ENCODE measurements at places on chromosomes 3 and 15.
A peak's percentile ranks its signal among the peaks of the same experiment; 100 is the strongest.

GRCh38 chr3:38578081-38578475, 71.4 kb downstream of the SCN5A start:
- DNase-seq: no peak

DNA sequence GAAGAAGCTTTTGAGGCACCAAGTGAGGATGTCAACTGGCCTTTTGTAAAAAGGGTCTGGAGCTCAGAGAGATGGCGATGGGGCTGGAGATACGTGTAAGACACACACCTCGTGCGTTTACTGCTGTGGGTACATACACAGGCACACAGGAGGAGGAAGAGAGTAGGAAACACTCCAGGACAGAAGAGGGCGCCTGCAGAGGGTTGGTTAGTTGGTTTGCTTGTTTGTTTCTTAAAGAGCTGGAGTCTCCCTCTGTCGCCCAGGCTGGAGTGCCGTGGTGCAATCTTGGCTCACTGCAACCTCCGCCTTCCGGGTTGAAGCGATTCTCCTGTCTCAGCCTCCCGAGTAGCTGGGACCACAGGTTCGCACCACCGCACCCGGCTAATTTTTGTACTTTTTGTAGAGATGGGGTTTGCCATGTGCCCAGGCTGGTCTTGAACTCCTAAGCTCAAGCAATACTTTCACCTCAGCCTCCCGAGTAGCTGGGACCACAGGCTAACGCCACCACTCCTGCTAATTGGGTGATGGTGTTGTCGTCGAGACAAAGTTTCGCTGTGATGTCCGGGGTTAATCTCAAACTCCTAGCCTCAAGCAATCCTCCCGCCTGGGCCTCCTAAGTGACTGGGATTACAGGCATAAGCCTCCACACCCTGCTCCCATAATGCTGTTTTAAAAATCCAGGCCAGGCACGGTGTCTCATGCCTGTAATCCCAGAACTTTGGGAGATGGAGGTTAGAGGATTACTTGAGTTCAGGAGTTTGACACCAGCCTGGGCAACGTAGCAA, 1.3 kb upstream of the PRR20G start:
- no peak for DNase-seq

GRCh38 chr3:126130081-126130855, 46.3 kb upstream of the SLC41A3 start:
- no peak for DNase-seq

DNA sequence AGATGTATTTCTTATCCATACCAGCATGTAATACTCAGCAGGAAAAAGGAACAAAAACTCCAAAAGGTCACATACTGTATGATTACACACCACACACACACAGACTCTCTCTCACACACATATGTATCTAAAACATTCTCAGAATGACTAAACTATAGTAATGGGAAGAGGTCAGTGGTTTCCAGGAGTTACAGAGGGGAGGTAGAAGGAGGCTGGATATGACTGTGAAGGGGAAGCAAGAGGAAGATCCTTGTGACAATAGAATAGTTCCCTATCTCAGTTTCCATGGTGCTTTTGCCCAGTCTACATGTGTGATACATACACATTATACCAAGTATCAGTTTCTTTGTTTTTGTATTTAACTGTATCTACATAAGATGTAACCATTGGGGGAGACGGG, 190.1 kb downstream of the IL5RA start:
- no peak for DNase-seq

GRCh38 chr3:126528419-126528799, 4.5 kb downstream of the CHST13 start:
- no peak for DNase-seq

GRCh38 chr15:89704411-89704810, 13.8 kb downstream of the WDR93 start:
- no peak for DNase-seq

- DNase-seq: no peak
These were observed 14.5 kb upstream of the RBSN start for GRCh38 chr3:15113471-15113870.

DNA sequence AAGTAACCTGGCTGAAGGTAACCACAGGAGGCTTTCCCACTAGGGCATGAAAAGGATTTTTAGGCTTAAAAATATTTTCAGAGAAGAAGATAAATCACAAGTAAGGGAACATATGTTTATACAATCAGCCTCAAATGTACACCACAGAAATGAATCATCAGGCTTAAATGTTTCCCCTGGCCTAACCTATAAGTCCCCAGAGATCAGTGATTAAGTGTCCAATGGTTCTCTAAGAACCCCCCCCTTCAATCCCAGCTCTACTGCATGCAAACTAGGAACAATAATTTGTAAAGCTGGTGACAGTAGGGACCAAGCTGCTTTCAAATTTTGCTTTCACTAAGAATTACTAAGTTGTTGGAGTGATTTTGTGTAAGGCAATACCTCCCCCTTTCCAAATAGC, 431.6 kb upstream of the LMCD1 start:
- no peak for DNase-seq

GRCh38 chr3:100902572-100902971, 90.6 kb downstream of the ABI3BP start:
- no peak for DNase-seq

GRCh38 chr15:71312194-71312708, 197.0 kb downstream of the THSD4 start:
- DNase-seq: no peak

- DNase-seq: no peak
These were observed 23.8 kb upstream of the ZBED2 start for GRCh38 chr3:111618945-111619344.

GRCh38 chr3:71583566-71584393, at the start of gene FOXP1:
TSS of gene FOXP1 (minus strand) at chr3:71583728. CDS start at chr3:71198381, 385,347 bp downstream.
- DNase-seq: peak; percentile 71

DNA sequence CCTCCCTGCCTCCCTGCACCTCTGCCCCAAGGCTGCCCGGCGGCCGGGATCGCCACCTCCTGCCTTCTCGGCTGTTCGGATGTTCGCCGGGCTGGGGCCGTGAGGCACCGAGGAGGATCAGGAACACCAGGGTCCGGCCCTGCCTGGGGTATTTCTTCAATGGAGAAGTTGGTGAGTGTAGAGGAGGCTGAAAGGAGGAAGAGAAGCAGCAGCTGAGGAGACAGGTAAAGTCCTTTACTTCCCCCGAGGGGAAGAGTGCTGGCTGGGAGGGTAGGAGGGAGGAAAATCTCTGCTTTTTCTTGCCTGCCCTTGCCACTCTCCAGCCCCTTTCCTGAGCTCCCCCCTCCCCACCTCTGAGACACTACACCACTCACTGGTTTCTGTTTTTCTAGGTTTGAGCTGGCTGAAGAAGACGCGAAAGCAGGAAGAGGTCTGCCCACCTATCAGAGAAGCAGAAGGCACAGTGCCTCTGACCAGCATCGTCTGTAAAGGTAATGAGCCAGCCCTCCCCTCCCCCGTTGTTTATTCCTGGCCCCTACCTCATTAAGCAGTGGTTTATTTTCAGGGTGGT, 519 bp downstream of the ASB7 start:
- DNase-seq: peak; percentile 56

- no peak for DNase-seq
These were observed 124.1 kb downstream of the TMEM108 start for GRCh38 chr3:133162265-133162664.

GRCh38 chr3:197431346-197431910, 124.3 kb downstream of the BDH1 start:
- DNase-seq: no peak

- DNase-seq: no peak
These were observed 31.8 kb downstream of the P3H2 start for GRCh38 chr3:190088890-190089289.

GRCh38 chr15:75599401-75599800, 20.3 kb upstream of the PTPN9 start:
- DNase-seq: no peak

GRCh38 chr3:37173806-37174205, 576 bp downstream of the LRRFIP2 start:
- no peak for DNase-seq

- no peak for DNase-seq
These were observed 301.0 kb downstream of the CADM2 start for GRCh38 chr3:85259748-85260147.

DNA sequence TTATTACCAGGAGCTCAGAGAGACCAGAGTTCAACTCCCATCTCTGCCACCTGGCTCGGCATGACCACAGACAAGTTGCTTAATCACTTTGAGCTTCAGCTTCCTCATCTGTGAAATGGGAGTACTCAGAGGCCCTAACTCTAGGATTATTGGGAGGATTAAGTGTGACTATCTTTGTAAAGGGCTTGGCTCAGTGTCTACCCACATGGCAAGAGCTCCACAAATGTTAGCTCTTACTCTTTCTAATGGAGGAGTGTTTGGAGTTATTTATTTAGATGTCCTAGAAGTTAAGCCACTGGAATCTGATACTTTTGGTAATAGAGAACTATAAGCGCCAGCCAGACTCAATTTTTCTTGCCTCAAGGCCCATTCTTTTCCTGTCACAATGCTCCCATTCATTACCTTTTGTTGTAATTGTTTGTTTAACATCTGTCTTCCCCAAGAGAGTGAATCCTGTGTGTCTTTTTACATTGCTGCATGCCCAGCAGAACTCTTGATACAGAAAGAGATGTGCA, 12.3 kb upstream of the LMCD1 start:
- no peak for DNase-seq

GRCh38 chr3:195872800-195873199, 35.6 kb downstream of the TNK2 start:
- no peak for DNase-seq

DNA sequence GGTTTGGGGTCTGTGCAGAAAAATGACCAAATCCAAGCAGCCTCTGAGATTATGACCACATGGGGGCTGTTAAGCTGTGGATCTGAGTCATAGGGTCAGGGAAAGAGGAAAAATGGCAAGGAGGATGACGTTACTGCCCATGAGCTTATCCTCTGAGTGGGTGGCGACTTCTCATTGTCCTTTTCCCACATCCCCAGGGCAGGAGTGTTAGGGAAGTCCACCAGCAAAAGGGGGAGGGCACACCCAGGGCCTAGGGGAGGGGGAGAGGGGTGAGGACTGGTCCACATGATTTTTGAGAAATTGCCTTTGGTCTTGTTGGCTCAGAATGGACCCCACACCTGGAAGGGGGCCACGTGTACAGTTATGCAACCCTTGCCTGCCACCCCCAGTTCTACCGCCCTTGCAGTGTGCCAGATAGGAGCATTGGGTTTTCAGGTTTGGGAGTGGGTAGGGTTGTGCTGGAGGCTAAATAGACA, 2.6 kb downstream of the CD276 start:
- DNase-seq: no peak

- DNase-seq: no peak
These were observed 27.6 kb downstream of the PLXNB1 start for GRCh38 chr3:48402281-48402732.

GRCh38 chr3:168104361-168104760, 8.6 kb upstream of the GOLIM4 start:
- no peak for DNase-seq

- no peak for DNase-seq
These were observed 89.6 kb upstream of the TSEN2 start for GRCh38 chr3:12394569-12395271.

DNA sequence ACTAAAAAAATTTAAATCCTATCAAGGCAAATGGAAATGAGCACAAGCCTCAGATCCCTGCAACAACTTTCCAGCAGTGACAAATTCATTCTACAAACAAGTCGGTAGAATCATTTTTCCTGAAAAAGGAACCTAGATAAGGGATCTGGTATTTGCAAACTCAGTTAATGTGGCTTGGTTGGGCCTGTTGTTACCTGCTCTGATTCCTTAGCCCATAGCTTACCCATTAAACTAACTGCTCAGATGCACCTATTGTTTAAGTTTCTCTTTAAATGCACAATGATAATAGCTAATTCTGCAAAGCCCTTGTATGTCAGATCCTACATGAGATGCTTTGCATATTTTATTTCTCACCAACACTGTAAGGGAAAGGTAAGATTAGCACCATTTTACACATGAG, 377.4 kb upstream of the RGMA start:
- DNase-seq: no peak

GRCh38 chr3:59545374-59545773, 495.5 kb upstream of the CFAP20DC start:
- DNase-seq: no peak

GRCh38 chr3:100045696-100046095, 68.6 kb downstream of the FILIP1L start:
- DNase-seq: no peak

DNA sequence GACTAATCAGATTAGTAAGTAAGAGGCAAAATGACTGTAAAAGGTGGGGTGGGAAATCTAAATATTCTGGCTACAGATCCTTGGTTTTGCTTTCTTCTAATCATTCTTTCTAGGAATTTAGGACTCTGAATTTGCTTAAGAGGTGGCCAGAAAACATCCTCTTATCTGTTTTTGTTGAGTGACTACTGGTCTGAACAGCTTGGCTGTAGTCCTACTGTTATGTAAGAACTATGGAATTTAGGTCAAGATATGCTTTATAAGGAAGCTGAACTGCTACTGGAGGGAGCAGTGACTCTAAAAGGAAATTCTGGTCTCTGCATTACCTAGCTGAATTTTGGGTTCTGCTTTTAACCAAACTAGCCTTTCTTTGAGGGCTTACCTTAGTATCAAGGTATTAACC, 33.5 kb upstream of the CSPG5 start:
- no peak for DNase-seq

DNA sequence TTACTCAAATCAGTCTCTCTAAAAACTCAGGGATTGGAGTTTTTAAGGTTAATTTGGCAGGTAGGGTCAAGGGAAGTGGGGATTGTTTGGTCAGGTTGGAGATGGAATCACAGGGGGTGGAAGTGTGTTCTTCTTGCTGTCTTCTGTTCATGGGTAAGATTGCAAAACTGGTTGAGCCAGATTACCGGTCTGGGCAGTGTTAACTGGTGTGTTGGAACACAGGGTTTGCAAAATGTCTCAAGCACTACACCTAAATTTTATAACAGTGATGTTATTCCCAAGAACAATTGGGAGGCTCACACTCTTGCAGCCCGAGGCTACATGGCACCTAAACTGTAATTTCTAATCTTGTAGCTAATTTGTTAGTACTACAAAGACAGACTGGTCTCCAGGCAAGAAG, 425.4 kb downstream of the PLOD2 start:
- no peak for DNase-seq
